Heart left ventricle (tissue), 16 donors: ENCODE measurements at places on chromosomes 3 and 15. TPM values are rescaled to one million over a fixed set of nuclear protein-coding genes. Genes with fewer than 3 reads are reported as not detected.
A peak's percentile ranks its signal among the peaks of the same experiment; 100 is the strongest.

Gene KIF7
- 9.2 TPM for total RNA-seq

Gene UROC1
- total RNA-seq: not detected

Gene ROBO2
- not detected for total RNA-seq

Gene TMEM212
- not detected for total RNA-seq

Gene DISP2
- 0.90 TPM for total RNA-seq

Gene CEMIP
- total RNA-seq: 0.23 TPM

Gene TMEM207
- not detected for total RNA-seq

Gene COL8A1
- 39.2 TPM for total RNA-seq

Gene CIB2
- 12.8 TPM for total RNA-seq

Gene MEX3B
- 3.0 TPM for total RNA-seq

Gene TRH
- not detected for total RNA-seq

Gene MYZAP
- total RNA-seq: 359 TPM

Gene THRB
- total RNA-seq: 14.9 TPM

GRCh38 chr3:107431246-107432012 lies 54.2 kb downstream of the CCDC54 start:
- no peaks in the 10 kb centered on the region for H3K27me3 ChIP-seq
- peak overlapping the region; percentile 94 for H3K4me3 ChIP-seq
- no peaks in the 10 kb centered on the region for H3K36me3 ChIP-seq
- DNase-seq: peak; percentile 77
- peak overlapping the region; percentile 96 for H3K27ac ChIP-seq

GRCh38 chr15:29376590-29376989 lies 107.0 kb upstream of the NSMCE3 start:
- no peaks in the 10 kb centered on the region for H3K27me3 ChIP-seq
- H3K4me3 ChIP-seq: no peak overlapping the region
- no peaks in the 10 kb centered on the region for H3K36me3 ChIP-seq
- H3K27ac ChIP-seq: no peak overlapping the region
- DNase-seq: no peak

- no peaks in the 10 kb centered on the region for H3K27me3 ChIP-seq
- DNase-seq: no peak
- H3K27ac ChIP-seq: no peak overlapping the region
- no peaks in the 10 kb centered on the region for H3K36me3 ChIP-seq
- no peaks in the 10 kb centered on the region for H3K4me1 ChIP-seq
These were observed 16.9 kb downstream of the TIGIT start for GRCh38 chr3:114310695-114311094.

- peaks cover 24% of the 10 kb centered on the region for H3K4me1 ChIP-seq
- H3K4me3 ChIP-seq: no peak overlapping the region
- H3K36me3 ChIP-seq: no peaks in the 10 kb centered on the region
- DNase-seq: no peak
- H3K27me3 ChIP-seq: no peaks in the 10 kb centered on the region
- no peak overlapping the region for H3K27ac ChIP-seq
These were observed 148.1 kb upstream of the UMPS start for GRCh38 chr3:124582196-124582595.

DNA sequence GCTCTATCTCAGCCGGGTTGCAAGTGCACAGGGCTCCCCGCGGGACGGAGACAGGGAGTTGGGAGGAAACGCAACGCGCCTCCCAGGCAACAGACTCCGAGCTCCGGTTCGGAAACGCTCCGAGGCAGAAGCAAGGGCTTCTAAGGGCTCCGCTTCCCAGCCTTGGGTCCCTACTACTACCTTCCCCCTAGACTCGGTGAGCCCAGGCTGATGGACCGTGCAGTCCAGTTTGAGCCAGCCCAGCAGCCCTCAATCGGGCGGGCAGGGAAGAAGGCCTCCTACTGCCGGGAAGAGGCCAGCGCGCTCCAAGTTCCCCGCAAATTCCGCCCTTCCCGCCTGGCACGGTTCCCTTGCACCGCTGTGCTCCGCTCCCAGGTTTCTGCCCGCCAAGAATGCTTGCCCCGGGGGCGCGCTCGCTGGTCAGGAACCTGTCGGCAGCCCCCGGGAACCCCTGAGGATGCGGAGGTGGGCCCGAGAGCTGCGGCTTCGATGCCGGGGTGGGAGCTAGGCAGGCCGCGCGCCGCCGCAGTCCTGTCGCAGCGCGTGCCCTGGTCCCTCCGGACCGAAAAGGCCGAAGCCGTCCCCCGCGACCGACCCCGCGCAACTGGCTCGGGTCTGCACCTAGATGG lies 728 bp downstream of the TRANK1 start:
- H3K4me3 ChIP-seq: peak overlapping the region; percentile 69
- DNase-seq: peak; percentile 57
- no peaks in the 10 kb centered on the region for H3K27me3 ChIP-seq
- peak overlapping the region; percentile 67 for H3K27ac ChIP-seq

- H3K36me3 ChIP-seq: no peaks in the 10 kb centered on the region
- H3K4me3 ChIP-seq: no peak overlapping the region
- no peaks in the 10 kb centered on the region for H3K27me3 ChIP-seq
- no peaks in the 10 kb centered on the region for H3K4me1 ChIP-seq
- DNase-seq: no peak
These were observed 33.6 kb upstream of the LEKR1 start for GRCh38 chr3:156792536-156792935.

GRCh38 chr3:19744047-19744446 lies 190.0 kb downstream of the EFHB start:
- no peak overlapping the region for H3K4me3 ChIP-seq
- no peak overlapping the region for H3K27ac ChIP-seq
- no peaks in the 10 kb centered on the region for H3K4me1 ChIP-seq
- DNase-seq: no peak
- no peaks in the 10 kb centered on the region for H3K27me3 ChIP-seq
- no peaks in the 10 kb centered on the region for H3K36me3 ChIP-seq

GRCh38 chr15:52057996-52058395 lies 39.0 kb downstream of the MAPK6 start:
- no peak overlapping the region for H3K27ac ChIP-seq
- DNase-seq: no peak
- H3K27me3 ChIP-seq: no peaks in the 10 kb centered on the region
- H3K4me1 ChIP-seq: no peaks in the 10 kb centered on the region
- no peak overlapping the region for H3K4me3 ChIP-seq

- no peak overlapping the region for H3K4me3 ChIP-seq
- no peaks in the 10 kb centered on the region for H3K36me3 ChIP-seq
- no peaks in the 10 kb centered on the region for H3K27me3 ChIP-seq
- no peaks in the 10 kb centered on the region for H3K4me1 ChIP-seq
- no peak for DNase-seq
- no peak overlapping the region for H3K27ac ChIP-seq
These were observed 16.7 kb upstream of the GPR160 start for GRCh38 chr3:170021083-170021482.

GRCh38 chr15:55530861-55531313 lies 22.9 kb upstream of the DNAAF4 start:
- no peak overlapping the region for H3K27ac ChIP-seq
- H3K4me3 ChIP-seq: no peak overlapping the region
- H3K27me3 ChIP-seq: no peaks in the 10 kb centered on the region
- DNase-seq: no peak
- no peaks in the 10 kb centered on the region for H3K36me3 ChIP-seq

DNA sequence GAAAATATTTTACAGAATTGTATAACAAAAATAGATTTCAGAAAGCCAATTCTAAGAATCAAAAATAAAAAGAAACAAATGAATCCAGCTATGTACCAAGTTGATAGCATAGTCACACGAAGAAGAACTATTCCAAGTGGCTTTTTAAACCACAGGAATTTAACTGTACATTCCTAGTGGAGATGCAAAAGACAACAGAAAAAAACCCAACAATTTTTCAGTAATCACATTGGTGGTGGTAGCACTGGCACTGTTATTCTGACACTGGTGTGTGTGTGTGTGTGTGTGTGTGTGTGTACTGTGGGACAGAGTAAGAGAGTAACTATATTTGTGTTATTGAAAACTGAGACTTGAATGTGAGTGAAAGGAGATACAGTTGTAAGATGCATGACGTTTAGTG lies 9.1 kb downstream of the BFSP2 start:
- H3K36me3 ChIP-seq: no peaks in the 10 kb centered on the region
- no peak overlapping the region for H3K27ac ChIP-seq
- no peak for DNase-seq
- no peak overlapping the region for H3K4me3 ChIP-seq

GRCh38 chr3:73502609-73503583 lies 121.8 kb downstream of the PDZRN3 start:
- peaks cover 12% of the 10 kb centered on the region for H3K4me1 ChIP-seq
- peak; percentile 63 for DNase-seq
- no peaks in the 10 kb centered on the region for H3K27me3 ChIP-seq

GRCh38 chr15:67307156-67307555 lies 52.6 kb downstream of the IQCH start:
- no peak for DNase-seq
- H3K27ac ChIP-seq: no peak overlapping the region
- no peaks in the 10 kb centered on the region for H3K36me3 ChIP-seq
- H3K4me3 ChIP-seq: no peak overlapping the region
- H3K4me1 ChIP-seq: no peaks in the 10 kb centered on the region
- no peaks in the 10 kb centered on the region for H3K27me3 ChIP-seq

DNA sequence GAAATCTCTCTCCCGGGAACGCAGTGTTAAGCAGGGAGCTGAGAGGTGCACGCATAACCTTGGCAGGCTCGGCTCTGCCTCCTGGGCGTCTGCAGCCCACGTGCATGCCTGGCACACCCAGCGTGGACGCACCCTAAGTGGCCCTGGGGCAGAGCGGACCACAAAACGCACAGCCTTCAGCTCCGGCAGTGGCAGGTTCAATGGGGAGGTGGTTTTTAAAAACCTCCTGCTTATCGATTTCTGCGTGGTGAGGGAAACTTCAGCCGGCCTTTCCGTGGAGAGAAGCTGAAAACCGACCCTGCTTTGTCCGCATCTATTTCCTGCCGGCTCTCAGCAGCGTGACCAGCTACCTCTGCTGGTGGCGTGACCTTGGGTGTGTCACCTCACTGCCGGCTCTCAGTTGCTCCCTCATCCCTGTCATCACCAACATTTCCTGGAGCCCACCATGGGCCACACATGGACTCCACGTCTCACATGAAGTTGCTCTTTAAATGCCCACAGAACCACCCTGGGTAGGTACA lies 134.8 kb upstream of the MEF2A start:
- no peak overlapping the region for H3K4me3 ChIP-seq
- peaks cover 36% of the 10 kb centered on the region for H3K4me1 ChIP-seq
- no peak for DNase-seq
- H3K36me3 ChIP-seq: no peaks in the 10 kb centered on the region
- no peaks in the 10 kb centered on the region for H3K27me3 ChIP-seq

- DNase-seq: no peak
- H3K27me3 ChIP-seq: no peaks in the 10 kb centered on the region
- peaks cover 5% of the 10 kb centered on the region for H3K36me3 ChIP-seq
- H3K4me3 ChIP-seq: peak overlapping the region; percentile 81
- peaks cover 66% of the 10 kb centered on the region for H3K4me1 ChIP-seq
These were observed 2.3 kb downstream of the ANXA2 start for GRCh38 chr15:60395276-60396011.

GRCh38 chr3:29759411-29760225 lies 478.7 kb downstream of the RBMS3 start:
- H3K27ac ChIP-seq: peak overlapping the region; percentile 51
- H3K36me3 ChIP-seq: no peaks in the 10 kb centered on the region
- no peaks in the 10 kb centered on the region for H3K27me3 ChIP-seq
- DNase-seq: peak; percentile 11
- no peak overlapping the region for H3K4me3 ChIP-seq

DNA sequence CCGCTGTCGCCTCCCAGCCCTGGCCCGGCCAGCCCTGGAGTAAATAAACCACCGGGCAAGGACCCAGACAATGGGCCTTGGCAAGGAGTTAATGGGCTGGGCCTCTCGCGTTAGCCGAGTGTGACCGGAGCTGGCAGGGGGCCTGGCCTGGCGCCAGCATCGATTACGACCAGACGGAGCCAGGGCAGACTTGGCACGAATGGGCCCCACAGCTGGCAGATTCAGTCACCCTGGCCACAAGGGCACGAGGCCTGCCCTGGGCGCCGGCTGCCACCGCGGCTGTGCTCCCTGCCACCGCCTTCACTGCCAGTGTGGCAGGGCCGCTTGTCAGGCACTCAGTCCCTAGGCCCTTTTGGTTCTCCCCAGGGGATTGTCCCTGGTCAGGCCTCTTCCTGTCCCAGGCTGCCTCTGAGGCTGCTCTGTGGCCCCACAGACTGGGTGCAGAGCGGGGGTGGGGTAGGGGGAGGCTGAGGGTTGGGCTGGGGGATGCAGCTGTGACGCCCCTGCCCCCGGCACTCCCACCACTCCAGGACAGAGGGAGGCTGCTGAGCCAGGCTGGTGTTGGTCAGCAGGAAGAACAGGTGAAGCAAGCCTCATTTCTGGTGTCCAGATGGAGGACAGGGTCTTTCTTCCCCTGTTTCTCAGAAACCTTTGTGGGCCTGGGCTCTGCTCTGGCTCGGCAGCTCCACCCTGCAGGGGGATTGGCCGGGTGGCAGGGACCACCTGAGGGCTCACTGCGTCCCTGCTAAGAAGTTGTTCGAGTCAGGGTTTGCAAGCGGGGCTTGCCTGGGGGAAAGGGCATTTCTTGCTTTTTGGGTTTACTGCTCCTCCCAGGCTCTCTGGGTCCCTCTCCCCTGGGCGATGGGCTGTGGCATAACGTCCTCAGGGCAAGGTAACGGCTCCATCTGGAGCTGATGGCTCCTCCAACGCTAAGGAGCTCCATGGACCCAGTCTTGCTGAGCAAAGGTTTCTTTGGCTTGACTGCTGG lies 30.5 kb upstream of the SRP14 start:
- H3K4me1 ChIP-seq: peaks cover 36% of the 10 kb centered on the region
- H3K27me3 ChIP-seq: no peaks in the 10 kb centered on the region
- no peaks in the 10 kb centered on the region for H3K36me3 ChIP-seq
- H3K4me3 ChIP-seq: no peak overlapping the region
- H3K27ac ChIP-seq: peak overlapping the region; percentile 56

GRCh38 chr3:182726258-182727142 lies 66.8 kb upstream of the ATP11B start:
- H3K4me1 ChIP-seq: no peaks in the 10 kb centered on the region
- DNase-seq: no peak
- peak overlapping the region; percentile 14 for H3K4me3 ChIP-seq
- no peaks in the 10 kb centered on the region for H3K27me3 ChIP-seq
- H3K36me3 ChIP-seq: no peaks in the 10 kb centered on the region
- H3K27ac ChIP-seq: no peak overlapping the region

DNA sequence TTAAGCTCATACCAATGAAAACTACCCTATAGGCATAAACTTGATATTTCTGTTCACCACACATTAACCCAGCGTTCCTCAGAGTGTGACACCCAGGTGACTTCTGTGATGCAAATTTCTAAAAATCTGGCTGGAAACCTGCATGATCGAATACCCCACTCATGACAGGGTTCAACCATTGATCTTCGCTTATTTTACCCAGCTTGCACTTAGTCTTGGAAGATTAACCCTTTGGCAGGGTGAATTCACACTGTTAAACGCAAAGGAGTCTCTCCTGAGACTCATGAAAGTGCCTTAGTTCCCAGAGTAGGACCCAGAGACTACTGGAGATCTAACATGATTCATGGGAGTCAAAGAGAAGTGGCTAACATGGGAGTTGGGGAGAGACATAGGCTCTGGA lies 391.6 kb downstream of the MECOM start:
- no peaks in the 10 kb centered on the region for H3K4me1 ChIP-seq
- no peak for DNase-seq
- no peaks in the 10 kb centered on the region for H3K36me3 ChIP-seq
- no peak overlapping the region for H3K4me3 ChIP-seq

DNA sequence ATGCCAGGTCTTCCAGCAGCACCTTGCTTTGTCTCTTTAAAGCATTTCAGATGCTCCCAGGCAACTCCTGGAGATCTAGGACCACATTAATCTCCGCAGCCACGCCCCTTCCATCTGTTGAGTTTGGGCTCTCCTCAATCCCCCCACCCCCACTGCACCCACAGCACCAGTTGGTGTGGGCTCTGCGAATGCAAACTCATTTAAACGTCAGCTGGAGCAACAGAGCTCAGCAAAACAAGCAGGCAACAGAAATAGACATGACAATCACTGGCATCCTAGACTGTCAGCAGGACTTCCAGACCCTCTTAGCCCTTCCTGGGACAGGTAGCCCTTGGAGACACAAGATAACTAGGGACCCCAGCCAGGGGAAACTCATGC lies 106.9 kb downstream of the LSM3 start:
- no peak overlapping the region for H3K4me3 ChIP-seq
- peaks cover 6% of the 10 kb centered on the region for H3K27me3 ChIP-seq
